ENCODE measurements at places on chromosomes 11 and 22.

GRCh38 chr11:2428322-2428795 is 16.0 kb downstream of the TRPM5 start:
- peak; percentile 78 for DNase-seq

- no peak for DNase-seq
Observed at GRCh38 chr22:50146439-50147238, 23.9 kb upstream of the PANX2 start.

DNA sequence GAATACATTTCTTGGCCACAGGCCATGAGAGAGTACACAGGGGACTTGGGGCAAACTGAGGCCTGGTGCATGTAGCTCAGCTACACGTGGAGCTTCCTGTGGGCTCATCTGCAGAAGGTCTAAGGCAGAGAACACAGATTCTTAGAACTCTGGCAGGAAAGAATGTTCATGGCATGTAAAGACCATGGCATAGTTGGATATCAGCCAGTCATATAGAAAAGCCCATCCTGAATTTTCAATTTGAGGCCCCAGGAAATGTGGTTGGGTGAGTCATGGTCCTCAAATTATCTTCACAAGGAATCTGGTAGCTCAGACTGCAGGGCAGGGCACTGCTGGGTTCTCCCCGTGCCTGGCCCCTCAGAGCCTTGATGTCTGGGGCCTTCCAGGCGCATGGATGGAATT is 13.7 kb upstream of the ST3GAL4 start:
- DNase-seq: no peak

GRCh38 chr11:65506290-65506771 is 7.5 kb downstream of the MALAT1 start:
- DNase-seq: no peak

- DNase-seq: no peak
Observed at GRCh38 chr11:68773521-68774193, 22.3 kb upstream of the TESMIN start.

GRCh38 chr11:57124917-57125316 is 56.8 kb upstream of the LRRC55 start:
- DNase-seq: no peak

DNA sequence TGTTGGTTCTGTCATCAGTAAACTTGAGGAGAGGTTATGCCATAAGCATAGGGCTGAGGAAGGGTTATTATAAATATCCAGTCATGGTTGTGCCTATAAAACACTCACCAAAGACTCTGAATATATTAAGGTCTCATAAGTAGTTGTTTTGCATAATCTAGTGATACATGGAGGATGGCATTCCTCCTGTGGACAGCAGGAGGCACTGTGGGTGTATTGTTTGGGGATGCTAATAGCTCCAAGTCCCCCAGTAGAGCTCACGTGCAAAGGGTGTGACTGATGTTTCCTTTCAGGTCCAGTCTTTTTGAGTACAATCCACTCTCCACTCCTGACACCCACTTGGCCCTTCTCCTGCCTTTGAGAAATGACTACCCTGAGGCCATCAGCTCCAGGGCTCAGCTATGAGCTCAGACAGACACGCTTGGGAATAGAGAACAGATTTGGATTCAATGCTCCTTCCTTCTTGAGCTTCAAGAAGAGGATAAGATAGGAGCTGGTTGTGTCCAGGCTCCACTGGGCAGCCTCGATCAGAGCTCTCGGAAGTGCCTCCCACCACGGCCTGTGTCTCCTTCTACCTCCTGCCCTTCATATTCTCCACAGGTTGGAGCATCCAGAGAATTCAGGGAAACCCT is 85.2 kb upstream of the IGLL5 start:
- no peak for DNase-seq

DNA sequence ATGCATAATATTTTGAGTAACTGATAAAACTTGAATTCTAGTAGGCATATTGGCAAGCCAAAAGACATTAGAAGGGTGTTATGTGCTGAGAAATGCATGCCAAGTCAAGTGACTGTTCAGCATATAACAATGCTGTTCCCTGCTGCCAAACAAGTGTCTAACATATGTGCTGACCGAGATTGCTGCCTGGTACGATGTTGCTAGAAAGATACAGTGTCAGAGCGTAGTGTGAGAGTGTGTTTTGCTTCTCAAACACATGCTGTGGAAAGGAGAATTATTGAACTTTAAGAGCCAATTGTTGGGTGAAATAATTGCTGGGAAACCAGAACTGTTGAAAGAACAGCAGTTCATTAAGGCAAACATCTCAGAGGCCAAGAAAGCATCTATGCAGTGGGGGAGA is 71.3 kb upstream of the GRIA4 start:
- no peak for DNase-seq

- DNase-seq: no peak
Observed at GRCh38 chr11:12185106-12185690, 74.8 kb downstream of the MICAL2 start.
